ENCODE measurements at places on chromosomes 2 and 18.

DNA sequence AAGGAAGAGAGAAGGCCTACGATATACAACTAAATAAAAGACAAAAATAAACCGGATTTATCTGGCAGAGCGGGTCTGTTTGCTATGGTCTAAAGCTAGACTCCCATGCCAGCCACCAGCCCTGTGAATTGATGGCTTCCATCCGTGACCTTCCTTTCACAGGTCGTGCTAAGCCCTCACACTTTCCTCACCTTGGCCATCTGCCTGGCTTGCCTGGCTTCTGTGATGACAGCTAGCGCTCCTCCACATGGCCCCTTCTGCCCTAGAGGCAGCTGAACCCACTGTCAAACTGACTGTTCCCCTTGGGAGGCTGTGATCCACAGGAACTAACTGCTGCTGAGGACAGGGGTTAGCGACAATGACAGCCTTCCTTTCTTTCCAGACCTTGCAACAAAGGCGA lies 32.5 kb downstream of the GAREM1 start:
- DNase-seq = no peak

DNA sequence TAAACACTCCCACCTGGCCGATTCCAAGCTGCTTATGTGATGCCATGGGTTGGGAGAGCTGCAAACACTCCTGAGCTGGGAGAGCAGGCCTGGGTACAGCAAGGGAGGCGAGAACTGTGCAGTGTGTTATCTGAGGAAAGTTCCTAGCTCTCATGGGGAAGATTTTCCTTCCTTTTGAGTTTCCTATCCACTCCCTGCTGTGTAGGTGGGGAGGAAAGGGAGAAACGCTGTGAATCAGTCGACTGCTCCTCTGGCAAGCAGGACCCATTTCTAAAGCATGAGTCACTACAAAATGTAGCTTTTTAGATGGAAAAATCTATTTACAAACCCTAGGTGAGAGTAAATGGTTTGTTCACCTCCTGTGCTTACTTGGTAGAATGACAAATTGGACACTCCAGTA lies 80.4 kb downstream of the SH3RF3 start:
- no peak for DNase-seq

GRCh38 chr2:5905661-5906060 lies 213.5 kb downstream of the SOX11 start:
- no peak for DNase-seq

DNA sequence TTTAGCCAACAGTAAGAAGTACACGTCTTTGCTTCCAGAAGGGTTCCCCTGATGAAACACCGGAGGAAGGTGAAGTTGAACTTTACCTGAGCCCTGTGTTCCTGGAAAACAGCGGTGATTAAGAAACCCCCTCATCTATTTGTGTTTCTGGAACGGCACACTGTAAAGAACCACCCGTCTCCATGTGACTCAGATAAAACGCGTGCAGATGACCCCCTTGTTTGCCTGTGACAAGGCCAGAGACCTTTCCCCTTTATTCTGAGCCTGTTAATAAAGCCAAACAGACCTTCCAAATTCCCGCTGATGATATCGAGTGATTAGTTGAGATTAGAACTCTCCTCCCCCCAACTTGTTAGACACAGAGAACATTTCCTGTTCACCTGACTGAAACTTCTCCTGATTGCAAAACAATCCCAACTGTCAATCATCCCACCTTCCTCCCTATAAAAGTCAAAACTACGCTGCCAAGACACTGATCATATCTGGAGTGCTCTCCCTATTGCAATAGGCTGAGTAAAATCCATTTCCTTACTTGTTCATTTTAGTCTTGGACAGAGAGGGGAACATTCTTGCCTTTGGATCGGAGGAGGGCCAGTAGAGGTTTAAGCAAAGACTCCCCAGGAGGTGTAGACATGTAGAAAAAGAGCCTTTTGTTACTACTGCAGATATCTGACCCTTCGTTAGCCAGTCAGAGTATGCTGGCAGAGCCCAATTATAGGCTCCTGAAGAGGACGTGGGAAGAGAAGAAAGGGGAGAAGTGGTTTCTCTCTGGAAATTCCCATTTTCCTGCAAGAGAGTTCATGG lies 914 bp upstream of the IWS1 start:
- DNase-seq = no peak

GRCh38 chr18:11751341-11752115 lies 62.5 kb downstream of the GNAL start:
- no peak for DNase-seq

- no peak for DNase-seq
Observed at GRCh38 chr18:63422864-63423304, 608 bp upstream of the VPS4B start.

- no peak for DNase-seq
Observed at GRCh38 chr2:6750411-6751158, 115.1 kb downstream of the CMPK2 start.

DNA sequence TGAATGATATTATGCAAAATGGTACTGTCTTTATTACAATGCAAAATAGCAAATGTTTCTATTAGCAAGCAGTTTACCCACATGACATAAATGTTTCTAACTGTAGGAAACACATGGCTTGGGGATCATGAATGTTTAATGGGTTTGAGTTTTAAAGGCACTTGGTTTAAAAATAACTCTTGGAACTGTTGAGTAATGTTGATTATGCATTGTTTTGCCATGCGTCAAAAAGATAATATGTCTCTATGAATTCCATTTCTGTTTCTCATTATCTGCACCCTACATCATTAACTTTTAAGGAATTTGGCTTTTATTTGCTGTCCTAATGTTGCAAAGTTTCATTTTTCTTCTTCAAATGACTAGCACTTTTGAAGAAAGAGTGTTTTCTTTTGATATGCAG lies 1355.5 kb downstream of the SUCLG1 start:
- DNase-seq = no peak

- no peak for DNase-seq
Observed at GRCh38 chr18:30280861-30281470, 761.6 kb downstream of the DSC3 start.

- DNase-seq = no peak
Observed at GRCh38 chr2:215712871-215713790, 277.3 kb upstream of the FN1 start.

DNA sequence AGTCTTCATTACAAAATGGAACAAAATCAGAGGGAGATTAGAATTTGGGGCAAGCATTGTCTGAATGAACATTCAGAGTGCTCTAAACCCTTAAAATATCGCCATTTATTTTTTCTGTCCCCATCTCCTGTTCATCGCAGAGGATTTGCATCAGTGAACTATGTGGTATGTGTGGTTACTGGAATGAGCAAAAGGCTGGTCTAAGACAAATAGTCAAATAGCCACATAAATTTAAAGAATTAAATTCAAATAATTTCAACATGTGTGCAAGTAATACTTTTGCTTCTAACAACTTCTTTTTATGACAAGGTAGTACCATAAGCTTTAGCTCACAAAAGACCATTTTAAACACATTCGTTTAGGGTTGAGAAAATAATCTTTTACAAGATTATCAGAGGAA lies 82.6 kb upstream of the ST8SIA3 start:
- no peak for DNase-seq

GRCh38 chr2:12441750-12442475 lies 274.8 kb upstream of the TRIB2 start:
- DNase-seq = no peak

GRCh38 chr2:82282111-82282882 lies 1977.7 kb upstream of the LRRTM1 start:
- no peak for DNase-seq

Data from stimulated activated CD8-positive, alpha-beta memory T cell treated with anti-CD3 and anti-CD28 coated beads, Interleukin-4, amount 100 ng/mL, for 4 hours (primary cell).